ENCODE measurements at places on chromosomes 4 and X.

DNA sequence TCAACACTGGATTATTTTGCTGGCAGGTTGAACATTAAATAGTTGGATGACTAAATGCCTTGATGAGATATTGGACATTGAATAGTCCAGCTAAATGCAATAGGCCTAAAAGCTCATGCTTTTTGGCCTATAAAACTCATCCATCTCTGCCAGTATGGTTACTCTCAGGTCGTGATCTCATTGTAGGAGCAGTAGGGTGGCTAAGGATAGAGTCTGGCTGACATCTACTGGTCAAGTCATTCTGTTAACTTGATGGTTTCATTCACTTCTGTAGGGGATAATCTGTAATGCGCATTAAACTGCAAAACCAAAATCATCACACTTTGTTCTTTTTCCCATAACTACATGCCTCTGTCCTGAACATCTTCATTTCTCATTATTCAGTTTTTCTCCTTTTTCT lies 227.0 kb downstream of the DKK2 start:
- DNase-seq: no peak

DNA sequence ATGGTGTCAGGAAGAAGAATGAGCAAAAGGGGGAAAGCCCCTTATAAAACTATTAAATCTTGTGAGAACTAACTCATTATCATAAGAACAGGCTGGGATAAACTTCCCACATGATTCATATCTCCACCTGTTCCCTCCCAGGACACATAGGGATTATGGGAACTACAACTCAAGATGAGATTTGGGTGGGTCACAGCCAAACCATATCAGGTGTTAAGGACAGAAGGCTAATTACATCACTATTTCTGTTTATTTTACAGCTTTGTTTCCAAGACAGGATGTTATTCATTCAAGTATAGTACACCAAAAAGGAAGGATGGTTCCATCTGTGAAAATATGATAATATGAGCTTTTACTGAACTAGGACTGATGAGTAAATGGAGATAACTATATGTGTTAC lies 63.7 kb upstream of the ARSJ start:
- no peak for DNase-seq

DNA sequence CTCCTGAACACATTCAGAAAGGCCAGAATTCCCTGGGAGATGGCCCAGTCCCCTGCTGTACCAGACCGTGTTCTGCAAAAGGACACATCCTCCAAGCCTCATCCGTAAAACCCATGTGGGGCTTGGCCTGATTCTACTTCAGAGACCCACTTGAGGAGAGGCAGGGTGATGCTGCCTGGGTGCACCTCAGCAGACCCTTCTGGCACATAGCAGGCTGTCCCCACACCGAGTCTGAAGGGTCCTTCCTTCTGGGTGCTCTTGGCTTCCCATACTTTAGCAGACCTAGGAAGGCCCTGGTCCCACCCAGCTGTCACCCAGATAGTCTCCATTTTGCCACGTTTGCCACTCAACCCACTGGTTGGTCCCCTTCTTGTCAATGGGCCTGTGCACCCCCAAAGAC lies 270.1 kb upstream of the AGTR2 start:
- no peak for DNase-seq

DNA sequence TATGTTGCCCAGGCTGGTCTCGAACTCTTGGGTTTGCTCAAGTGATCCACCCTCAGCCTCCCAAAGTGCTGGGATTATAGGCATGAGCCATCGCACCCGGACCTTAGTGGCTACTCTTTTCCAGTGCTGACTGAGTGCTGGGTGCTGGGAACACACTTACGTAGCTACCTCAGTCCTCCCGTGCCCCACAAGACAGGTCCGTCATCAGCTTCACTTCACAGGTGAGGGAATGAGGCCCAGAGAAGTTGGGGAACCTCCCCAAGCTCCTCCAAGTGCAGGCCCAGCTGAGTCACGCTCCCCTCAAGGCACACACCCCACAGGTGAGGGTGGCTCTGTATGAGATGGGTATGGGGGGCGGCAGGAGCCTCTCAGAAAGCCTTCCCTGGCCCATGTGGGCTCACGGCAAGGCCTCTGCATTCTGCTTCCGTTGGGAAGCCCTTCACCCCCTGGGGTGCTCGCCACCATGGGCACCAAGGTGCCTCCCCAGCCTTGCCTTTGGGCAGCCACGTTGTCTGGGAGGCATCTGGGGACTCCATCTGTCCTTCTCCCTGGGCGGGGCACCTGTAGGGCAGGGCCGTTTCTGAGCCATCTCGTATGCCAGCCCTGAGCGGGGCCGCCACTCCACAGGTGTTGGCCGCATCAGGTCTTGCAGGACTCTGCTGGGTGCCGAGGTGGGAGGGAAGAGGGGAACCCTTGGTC lies 28.4 kb downstream of the NSG1 start:
- no peak for DNase-seq

- DNase-seq: no peak
These were observed 356.1 kb downstream of the HNRNPD start for GRCh38 chr4:82017680-82018079.

DNA sequence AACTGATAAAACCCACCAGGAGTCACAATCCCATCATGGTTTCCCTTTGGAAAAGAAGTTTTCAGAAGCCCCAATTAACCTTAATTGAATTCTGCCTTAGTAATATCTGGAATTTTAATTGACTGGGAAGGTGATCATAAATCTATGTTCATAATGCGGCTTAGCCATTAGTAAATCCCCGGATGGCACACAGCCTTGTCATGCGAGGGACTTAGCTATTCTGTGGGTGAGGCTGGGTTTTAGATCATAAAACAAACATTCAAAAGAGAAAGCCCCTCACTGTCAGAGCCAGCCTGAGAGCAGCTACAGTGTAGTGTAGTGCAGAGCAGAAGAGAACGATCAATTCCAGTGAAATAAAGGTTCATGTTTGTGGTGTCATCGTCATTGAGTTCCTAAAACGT lies 124.0 kb upstream of the NOCT start:
- DNase-seq: no peak

GRCh38 chrX:101347859-101348451 lies 587 bp downstream of the TIMM8A start:
- no peak for DNase-seq

DNA sequence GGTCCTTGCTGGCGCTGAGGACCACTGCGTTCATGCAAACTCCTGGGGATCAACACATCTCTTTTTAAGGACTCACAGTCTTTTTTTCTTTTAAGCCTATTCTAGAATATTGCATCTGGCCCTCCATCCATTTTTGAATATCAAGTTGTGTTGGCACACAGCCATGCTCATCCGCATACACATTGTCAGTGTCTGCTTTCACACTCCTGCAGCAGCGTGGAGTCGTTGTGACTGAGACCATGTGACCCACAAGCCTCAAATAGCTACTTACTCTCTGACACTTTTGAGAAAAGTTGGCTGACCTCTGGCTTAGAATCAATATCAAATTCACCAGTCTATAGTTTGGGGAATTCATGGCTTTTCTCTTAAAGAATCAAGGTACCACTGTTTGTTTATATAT lies 191.8 kb upstream of the S100G start:
- DNase-seq: no peak

GRCh38 chr4:185429660-185430059 lies 3.9 kb upstream of the UFSP2 start:
- DNase-seq: no peak

GRCh38 chr4:26299254-26299882 lies 21.4 kb upstream of the RBPJ start:
- no peak for DNase-seq

DNA sequence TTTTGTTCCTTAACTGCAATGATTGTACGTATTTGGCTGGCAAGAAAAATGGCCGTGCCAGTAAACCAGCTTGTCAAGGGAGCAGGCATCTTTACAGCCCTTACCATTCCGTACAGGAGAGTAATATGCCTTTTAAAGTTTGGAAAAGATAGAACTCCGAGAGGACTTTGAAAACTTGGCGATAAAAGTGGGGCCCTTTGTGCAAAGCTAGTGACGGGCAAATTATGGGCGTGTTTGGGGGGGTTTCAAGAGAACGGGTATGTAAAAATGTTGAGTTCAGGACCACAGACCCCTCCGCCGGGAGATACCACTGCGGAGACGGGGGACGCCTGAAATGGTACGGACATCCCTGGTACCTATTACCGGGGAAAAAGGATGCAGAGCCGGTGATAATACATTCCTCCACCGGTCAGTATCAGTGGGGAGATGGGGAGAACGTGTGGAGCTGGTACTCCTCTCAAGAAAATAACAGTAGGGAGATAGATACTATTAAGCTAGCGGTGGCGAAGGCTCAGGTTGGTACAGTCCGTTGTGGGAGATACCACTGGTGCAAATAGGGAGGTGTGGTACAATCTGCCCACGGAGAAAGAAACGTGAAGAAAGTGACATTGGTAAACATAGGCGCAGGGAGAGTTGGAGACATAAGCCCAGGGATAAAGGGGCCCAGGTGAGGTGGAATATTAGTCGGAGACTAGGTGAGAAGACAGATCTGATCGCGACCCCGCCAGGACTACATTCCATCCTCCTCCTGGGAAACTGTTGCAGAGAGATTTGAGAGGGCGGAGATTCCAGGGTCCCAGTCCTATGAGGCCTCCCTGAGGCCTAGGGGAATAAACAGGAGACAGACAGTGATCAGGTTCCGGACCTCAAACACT lies 14.5 kb downstream of the SPACA5 start:
- peak; percentile 75 for DNase-seq

DNA sequence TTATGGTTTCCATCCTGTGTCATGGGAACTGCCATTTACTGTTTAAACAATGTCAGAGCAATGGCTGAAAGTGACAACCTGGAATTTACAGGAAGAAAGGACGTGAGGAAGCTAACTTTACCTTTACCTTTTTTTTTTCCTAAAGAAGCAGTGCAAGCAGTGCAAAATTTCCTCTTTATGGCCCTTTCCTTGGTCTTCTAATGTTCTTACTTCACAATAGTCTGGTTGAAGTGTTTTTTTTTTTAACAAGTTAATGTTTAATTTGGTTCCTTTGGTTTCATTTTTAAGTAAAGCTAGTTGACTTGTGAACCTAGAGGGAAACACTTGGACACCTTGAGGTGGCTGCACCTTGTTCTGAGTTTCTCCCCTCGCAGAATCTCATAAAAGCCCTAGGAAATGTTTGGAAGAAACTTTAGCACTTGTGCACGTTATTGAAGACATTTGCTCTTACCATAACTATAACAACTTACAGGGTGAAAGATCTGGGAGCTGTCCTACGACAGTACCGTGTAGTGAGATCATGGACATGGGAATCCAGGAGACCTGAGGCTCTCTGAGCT lies 1.8 kb downstream of the SGMS2 start:
- no peak for DNase-seq

DNA sequence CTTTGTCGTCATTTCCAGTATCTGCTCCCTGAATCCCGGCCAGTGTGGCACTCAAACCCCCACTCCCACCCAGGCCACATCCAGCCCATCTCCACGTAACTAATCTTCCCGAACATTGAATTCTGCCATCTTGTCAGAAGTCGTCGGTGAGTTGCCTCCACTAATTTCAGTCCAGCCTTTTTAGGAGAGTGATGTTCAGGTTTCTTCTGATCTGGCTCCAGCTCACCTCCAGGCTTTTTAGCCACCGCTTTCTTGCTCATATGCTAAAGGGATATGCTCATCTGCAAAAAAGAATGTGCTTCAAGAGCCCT lies 1.3 kb downstream of the TMEM165 start:
- no peak for DNase-seq

DNA sequence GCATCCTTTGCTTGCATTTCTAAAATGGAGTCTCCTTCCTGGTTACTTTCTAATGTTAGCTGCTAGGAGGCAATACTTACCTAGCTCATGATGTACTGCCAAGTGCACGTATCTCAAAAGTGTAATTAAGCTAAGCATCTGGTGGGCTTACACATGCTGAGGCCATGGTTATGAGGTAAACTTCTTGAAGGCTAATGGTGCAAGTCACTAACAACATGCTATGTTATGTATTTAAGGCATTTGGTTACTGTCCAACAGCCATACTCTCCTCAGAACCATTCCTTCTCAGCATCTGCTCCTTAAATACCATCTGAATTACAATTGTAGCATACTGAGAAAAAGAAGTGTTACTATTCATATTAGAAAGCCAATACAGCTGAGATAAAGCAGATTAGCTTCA lies 318.6 kb upstream of the BMP3 start:
- DNase-seq: no peak

GRCh38 chr4:137627739-137628460 lies 95.6 kb upstream of the PCDH18 start:
- no peak for DNase-seq

GRCh38 chrX:78593701-78594100 lies 65.4 kb downstream of the RTL3 start:
- no peak for DNase-seq

DNA sequence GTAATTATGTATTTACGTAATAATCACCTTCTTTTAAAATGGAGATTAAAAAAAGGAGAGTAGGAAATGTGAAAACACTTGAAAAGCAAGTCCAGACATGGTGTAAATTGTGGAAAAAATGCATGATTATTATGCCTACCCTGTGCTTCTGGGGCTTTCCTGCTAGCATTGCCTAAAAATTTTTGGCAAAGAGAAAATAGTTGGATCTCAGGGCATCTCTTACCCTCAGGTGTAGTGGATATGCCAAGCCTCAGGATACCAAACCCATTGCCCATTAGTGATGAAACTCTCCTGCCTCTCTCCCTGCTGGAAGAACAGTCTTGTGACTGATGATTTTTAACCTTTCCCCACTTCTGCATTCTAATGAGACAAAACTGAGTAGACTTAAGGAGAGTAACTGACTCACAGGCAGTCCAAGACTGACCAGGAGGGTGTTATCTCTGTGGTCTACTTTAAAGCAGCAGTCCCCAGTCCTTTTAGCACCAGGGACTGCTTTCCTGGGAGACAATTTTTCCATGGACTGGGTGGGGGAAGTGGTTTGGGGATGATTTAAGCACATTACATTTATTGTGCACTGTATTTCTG lies 174.6 kb downstream of the ZNF330 start:
- DNase-seq: no peak

- no peak for DNase-seq
These were observed 764.5 kb downstream of the TRAM1L1 start for GRCh38 chr4:116320859-116321258.

DNA sequence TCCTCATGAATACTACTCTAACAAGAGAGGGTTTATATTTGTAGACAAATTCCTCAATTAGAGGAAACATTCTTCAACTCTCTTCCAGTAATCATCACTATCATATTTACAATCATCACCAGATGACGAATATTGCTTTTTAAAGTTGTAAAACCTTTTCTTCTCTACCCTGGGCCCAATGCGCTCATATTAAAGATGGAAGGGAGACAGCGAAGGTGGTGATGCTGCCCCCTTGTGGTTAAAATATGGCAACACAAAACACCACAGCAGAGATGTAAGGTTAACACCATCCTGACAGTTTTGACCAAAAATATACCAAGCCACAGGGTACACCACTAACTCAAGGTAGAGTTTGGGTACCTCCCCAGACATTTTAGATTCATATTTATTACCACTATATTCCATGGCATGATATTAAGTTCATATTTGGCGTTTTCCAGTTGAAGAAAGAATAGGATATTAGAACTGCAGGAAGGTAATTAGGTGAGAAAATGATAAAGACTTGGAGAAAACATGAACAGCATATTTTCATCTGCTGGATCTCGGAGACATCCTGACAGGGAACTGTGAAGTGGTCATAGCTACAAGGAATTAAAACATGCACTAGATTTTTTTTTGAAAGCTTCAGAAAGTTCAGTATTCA lies 72.8 kb downstream of the SLC9A7 start:
- peak; percentile 17 for DNase-seq

GRCh38 chr4:17317526-17317925 lies 194.4 kb downstream of the QDPR start:
- DNase-seq: no peak

Data from activated CD4-positive, alpha-beta T cell treated with anti-CD3 and anti-CD28 coated beads for 4 hours (primary cell).